Sigmoid colon (tissue), 7 donors: ENCODE measurements at places on chromosomes 13 and 19.
A peak's percentile ranks its signal among the peaks of the same experiment; 100 is the strongest.

DNA sequence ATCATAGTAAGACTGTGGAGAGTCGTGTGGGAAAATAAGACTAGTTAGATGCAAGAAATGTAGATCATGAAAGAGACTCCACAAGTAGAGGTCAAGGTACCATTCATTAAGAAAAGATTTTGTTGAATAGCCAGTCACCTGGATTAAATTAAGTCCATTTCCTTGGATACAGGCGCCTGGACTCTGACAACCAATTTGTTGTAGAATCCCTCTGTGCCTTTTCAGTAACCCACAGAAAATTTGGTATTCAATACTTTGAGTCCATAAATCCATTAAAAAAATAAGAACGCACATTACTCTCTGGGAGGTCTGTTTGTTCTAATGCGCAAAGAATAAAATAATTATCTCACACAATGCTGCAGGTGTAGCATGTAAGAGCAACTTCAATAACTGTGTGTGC is 469.4 kb downstream of the KLF12 start:
- no peak for DNase-seq

- no peak for DNase-seq
Observed at GRCh38 chr13:97945342-97945741, 8.1 kb upstream of the IPO5 start.

DNA sequence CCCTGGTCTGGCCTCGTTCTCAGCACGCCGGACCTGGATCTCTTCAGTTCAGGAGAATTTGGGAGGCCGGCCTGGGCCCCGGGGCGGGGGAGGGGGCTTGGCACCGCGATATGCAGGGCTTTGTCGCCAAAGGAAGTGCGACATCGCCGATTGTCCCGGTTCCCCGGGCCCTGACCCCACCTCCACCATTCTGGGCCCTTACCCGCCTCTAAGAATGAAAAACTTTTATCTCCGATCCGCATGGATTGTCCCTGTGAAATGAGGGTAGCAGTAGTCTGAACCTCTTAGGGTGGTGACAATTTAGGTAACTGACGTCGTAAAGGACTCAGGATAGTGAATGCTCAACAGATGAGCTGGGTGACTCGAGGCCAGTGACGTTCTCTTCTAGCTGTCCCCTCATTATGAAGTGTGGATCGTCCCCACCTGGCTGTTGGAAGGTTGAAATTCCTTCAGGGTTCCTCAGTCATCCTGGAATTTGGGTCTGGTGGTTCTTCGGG is 650 bp downstream of the DDA1 start:
- DNase-seq = no peak

- DNase-seq = no peak
Observed at GRCh38 chr19:34662919-34663318, 14.0 kb downstream of the SCGB2B2 start.

DNA sequence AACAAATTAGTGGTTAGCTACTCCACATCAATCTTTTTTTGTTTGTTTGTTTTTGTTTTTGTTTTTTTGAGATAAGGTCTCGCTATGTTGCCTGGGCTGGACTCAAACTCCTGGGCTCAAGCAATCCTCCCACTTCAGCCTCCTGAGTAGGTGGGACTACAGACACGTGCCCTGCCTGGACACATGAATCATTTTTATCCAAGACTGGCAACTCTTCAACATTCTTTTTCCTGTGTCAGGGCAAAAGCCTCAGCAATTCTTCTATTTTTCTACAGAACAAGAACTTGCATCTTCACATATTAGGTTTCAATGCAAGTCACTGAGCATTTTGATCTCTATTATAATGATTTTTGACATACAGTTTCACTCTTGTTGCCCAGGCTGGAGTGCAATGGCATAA is 76.8 kb upstream of the LRCH1 start:
- no peak for DNase-seq

DNA sequence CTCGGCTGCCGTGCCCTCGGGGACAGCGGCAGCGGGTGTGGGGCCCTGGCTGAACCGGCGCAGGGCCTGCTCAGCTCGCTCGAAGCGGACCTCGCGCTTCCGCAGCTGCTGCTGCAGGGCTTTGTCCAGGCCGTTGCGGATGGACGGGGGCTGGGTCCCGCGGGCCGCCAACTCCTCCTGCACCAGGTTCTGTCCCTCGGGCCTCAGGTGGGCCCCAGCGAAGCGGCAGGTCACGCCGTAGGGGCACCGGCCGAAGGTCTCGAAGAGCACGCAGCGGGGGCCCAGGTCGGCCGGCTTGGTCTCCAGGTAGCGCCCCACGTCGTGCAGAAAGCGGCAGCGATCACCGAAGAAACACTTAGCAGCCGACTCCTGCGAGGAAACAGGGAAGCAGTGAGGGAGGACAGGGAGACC is 1.6 kb downstream of the DUS3L start:
- DNase-seq = no peak

GRCh38 chr13:96850538-96851145 is 143.6 kb downstream of the OXGR1 start:
- no peak for DNase-seq

GRCh38 chr13:44465318-44465717 is 91.7 kb downstream of the SERP2 start:
- DNase-seq = no peak

- DNase-seq = no peak
Observed at GRCh38 chr13:107866941-107867623, 348.3 kb downstream of the LIG4 start.

- no peak for DNase-seq
Observed at GRCh38 chr13:29193083-29193482, 372.9 kb downstream of the MTUS2 start.

- DNase-seq = no peak
Observed at GRCh38 chr13:69474011-69474685, 633.5 kb upstream of the ATXN8OS start.

DNA sequence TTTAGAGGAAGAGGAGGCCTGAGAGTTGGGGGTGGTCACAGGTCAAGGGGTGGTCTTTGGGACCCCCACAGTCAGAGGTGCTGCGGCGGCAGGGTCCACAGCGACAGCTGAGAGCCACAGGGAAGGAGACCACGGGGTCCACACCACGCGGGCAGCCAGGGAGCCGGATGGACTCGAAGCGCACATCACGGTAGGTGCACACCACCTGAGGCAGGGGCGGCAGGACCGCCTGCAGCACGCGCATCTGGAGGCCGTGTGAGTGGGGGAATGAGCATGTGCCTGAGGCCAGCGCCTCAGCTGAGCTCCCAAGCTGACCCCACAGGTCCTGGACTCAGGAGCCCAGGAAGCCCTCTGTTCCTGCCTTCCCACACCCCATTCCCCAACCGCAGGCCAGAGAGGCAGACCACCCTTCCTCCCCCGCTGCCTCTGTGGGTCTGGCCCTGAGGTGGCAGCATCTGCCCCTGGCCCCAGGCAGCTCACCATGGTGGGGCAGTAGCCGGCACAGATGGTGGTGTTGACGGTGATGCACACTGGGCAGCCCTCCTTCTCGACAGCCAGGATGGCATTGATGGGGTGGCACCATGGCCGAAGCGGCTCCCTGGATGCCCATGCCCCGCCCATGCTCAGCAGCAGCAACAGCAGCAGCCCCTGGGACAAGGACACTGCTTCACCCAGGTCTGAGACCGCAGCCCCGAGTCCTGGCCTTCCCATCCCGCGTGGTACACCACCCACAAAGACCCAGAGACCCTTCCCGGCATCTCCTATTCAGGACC is 638 bp downstream of the LHB start:
- no peak for DNase-seq

DNA sequence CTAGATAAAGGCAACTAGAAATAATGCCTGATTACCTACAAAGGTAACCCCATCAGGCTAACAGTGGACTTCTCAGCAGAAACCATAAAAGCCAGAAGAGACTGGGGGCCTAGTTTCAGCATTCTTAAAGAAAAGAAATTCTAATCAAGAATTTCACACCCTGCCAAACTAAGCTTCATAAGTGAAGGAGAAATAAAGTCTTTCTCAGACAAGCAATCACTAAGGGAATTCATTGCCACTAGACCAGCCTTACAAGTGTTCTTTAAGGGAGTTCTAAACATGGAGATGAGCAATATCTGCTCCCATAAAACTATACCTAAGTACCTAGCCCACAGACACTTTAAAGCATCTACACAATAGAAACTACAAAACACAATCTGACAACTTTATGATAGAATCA is 823.5 kb downstream of the PCDH17 start:
- no peak for DNase-seq

- no peak for DNase-seq
Observed at GRCh38 chr13:51151463-51151862, 40.4 kb upstream of the C13orf42 start.

- DNase-seq = no peak
Observed at GRCh38 chr13:87821512-87821911, 150.3 kb downstream of the SLITRK5 start.

GRCh38 chr13:53201454-53202225 is 173.0 kb downstream of the OLFM4 start:
- no peak for DNase-seq

GRCh38 chr19:49929121-49929610 is at the start of the genes ATF5 and NUP62:
TSS of gene ATF5 (plus strand) at chr19:49929205. CDS start at chr19:49930851, 1,646 bp downstream.
TSS of gene NUP62 (minus strand) at chr19:49929504. CDS start at chr19:49909807, 19,697 bp downstream.
- peak; percentile 95 for DNase-seq

GRCh38 chr19:18999016-18999758 is 34.1 kb downstream of the SUGP2 start:
- DNase-seq = no peak

GRCh38 chr19:24000656-24001055 is 86.0 kb downstream of the ZNF726 start:
- no peak for DNase-seq

DNA sequence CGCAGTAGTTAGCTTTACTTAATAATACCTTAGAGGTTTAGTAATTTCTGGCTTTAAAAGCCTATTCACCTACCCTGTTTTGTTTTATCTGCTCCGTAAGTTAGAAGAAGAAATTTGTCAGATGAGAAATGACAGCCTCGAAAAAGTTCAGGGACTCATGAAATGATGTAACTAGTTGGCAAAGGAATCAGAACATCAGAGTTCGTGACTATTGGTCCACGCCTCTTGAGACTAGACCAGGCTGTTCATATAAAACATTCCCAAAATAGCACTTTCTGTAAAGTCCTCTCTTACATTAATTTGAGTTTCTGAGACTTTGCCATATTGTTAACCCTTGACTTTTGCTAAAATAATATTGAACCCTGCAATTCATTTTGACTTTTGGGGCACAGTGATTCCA is 92.0 kb downstream of the HS6ST3 start:
- DNase-seq = no peak

- peak; percentile 69 for DNase-seq
Observed at GRCh38 chr13:20945952-20946383, 43.4 kb upstream of the XPO4 start.

DNA sequence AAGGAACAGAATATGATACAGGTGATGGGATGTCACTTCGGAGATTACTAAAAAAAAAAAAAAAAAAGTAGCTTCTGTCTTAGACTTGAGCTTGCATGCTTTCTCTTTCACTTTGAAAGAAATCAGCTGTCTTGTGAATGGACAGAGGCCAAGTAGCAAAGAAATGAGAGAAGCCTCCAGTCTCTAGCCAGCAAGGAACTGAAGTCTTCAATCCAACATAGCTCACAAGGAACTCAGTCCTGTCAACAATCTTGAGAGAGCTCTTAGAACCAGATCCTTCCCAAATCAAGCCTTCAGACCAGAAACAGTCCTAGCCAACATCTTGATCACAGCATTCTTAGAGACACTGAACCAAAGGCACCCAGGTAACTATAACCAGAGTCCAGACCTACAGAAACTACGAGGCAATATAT is 7.7 kb downstream of the N4BP2L2 start:
- DNase-seq = no peak

DNA sequence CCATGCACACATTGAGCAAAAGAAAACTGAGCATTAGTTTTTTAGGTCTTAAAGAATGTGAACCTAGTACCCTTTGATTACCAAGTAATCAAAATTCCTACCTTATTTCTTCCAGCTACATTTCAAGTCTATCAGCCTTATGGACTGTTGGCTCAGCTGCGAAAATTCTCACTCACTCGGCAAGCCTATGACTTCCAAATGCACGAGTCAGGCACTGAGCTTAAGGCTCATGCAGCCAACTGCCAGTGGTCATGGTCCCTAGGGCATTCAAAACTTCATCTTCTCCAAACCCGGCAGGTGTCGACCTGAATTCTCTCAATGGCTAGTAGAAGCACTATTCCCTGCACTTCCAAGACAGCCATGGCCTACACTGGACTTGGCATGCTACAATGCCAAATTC is 41.2 kb downstream of the RUBCNL start:
- no peak for DNase-seq

DNA sequence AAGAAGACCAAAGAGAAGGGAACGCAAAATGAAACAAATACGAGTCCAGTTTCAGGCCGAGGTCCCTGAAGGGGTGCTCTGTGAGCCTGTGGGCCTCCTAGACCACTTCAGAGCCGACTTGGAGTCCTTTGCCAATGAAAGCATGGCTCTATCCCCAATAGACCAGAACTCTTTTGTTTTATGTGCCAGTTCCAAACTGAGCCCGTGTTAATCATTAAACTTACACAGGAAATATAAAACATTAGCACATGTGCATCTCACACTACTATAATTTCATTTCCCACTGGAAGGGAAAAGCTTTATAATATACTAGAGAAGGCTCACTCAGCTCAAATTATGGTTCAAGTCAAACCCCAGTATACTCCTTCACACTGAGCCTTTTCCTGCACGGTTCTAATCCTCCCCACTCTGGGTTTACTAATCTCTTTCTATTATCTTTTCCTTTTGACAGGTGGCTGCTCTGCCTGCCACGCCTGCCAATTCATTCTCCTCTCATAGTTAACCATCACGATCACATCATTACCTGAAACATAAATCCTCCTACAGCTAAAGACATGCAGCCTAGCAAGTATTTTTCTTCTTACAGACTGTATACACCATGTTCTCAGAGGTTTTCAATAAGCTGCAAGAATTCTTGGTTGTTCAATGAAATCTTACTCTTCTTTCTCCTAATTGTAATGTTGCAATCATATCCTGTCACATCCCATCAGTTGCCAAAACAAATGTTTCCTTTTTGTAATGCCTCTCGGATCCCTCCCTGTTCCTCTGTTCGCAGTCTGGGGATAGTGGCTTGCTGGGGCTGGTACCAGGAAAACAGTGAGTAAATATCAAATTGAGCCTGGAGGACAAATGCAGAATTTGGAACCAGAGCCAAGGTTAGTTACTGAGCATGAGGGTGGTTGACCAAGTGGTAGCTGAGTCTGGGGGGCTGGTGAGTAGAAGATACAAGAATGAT is 18.8 kb upstream of the WASF3 start:
- no peak for DNase-seq

DNA sequence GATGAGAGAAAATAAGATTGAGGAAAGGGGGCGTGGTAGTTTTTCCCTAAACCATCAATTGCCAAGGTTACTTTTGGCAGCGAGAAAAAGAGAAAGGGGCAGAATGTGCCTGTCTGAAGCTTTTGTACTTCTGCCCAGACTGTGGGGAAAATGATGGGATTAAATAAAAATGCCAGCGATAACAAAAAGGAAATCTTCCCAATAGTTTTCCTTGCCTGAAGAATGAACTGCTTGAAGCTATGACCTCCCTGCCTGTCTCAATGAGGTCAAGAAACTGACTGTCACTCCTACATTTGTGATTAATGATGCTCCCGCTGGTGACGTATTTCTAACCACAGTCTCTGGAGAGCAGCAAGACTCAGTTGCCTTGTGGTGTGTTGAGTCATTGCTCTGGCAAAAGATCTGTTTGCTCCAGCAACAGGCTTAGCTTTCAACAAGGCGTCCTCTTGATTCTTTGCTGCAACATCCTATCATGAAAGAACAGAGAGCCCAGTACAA is 1051.5 kb downstream of the DIAPH3 start:
- DNase-seq = peak; percentile 63

GRCh38 chr13:112934078-112934477 is 34.9 kb upstream of the MCF2L start:
- DNase-seq = no peak

- DNase-seq = no peak
Observed at GRCh38 chr19:17681505-17682125, 6.5 kb downstream of the UNC13A start.
